ENCODE measurements at places on chromosomes 4 and X. TPM values are rescaled to one million over a fixed set of nuclear protein-coding genes. Genes with fewer than 3 reads are reported as not detected.

The TNIP3 gene
- 0.80 TPM for total RNA-seq

The ARMCX5 gene
- 16.2 TPM for total RNA-seq

The CA5B gene
- total RNA-seq = 5.5 TPM

The AKAP14 gene
- total RNA-seq = not detected

The NPFFR2 gene
- total RNA-seq = 0.36 TPM

The KLHL34 gene
- total RNA-seq = not detected

The MAGEC1 gene
- not detected for total RNA-seq

The PFKFB1 gene
- total RNA-seq = 0.07 TPM

The GDPD2 gene
- not detected for total RNA-seq

The DMD gene
- total RNA-seq = 7.5 TPM

The BTC gene
- 0.13 TPM for total RNA-seq

The RHOH gene
- not detected for total RNA-seq

The IRS4 gene
- not detected for total RNA-seq

The COL4A5 gene
- 9.3 TPM for total RNA-seq

The PABPC4L gene
- total RNA-seq = 0.65 TPM

The APELA gene
- not detected for total RNA-seq

The FAM184B gene
- under 0.01 TPM for total RNA-seq

The NOX1 gene
- not detected for total RNA-seq

The PPEF1 gene
- total RNA-seq = not detected

The RS1 gene
- not detected for total RNA-seq

The TXLNG gene
- total RNA-seq = 19.3 TPM

The GLUD2 gene
- total RNA-seq = 3.4 TPM

The RHOXF1 gene
- not detected for total RNA-seq

The CWH43 gene
- not detected for total RNA-seq

The TMEM35A gene
- 5.3 TPM for total RNA-seq

The CORIN gene
- under 0.01 TPM for total RNA-seq

The JAKMIP1 gene
- not detected for total RNA-seq

The SLC6A14 gene
- not detected for total RNA-seq

The SHISA3 gene
- 24.2 TPM for total RNA-seq

The SOD3 gene
- total RNA-seq = not detected

The COL25A1 gene
- 7.8 TPM for total RNA-seq

The CACNA1F gene
- total RNA-seq = not detected

The FGFBP1 gene
- total RNA-seq = not detected

The GPC3 gene
- total RNA-seq = not detected

The GYPA gene
- total RNA-seq = not detected

The SERTM2 gene
- total RNA-seq = not detected

The FMR1NB gene
- not detected for total RNA-seq

The NEUROG2 gene
- total RNA-seq = not detected

The ADH1B gene
- not detected for total RNA-seq

The IL1RAPL1 gene
- 0.29 TPM for total RNA-seq

The RNF128 gene
- not detected for total RNA-seq

Data from thoracic aorta endothelial cell (primary cell).